Natural killer cell (primary cell): ENCODE measurements at places on chromosomes 16 and 17.

- no peak for DNase-seq
Measured at GRCh38 chr17:39062846-39063680, 88.4 kb downstream of the PLXDC1 start.

- DNase-seq: peak; percentile 30
Measured at GRCh38 chr17:17568772-17569195, 22.7 kb downstream of the PEMT start.

- DNase-seq: no peak
Measured at GRCh38 chr17:77527836-77528505, 387.2 kb downstream of the SEC14L1 start.

DNA sequence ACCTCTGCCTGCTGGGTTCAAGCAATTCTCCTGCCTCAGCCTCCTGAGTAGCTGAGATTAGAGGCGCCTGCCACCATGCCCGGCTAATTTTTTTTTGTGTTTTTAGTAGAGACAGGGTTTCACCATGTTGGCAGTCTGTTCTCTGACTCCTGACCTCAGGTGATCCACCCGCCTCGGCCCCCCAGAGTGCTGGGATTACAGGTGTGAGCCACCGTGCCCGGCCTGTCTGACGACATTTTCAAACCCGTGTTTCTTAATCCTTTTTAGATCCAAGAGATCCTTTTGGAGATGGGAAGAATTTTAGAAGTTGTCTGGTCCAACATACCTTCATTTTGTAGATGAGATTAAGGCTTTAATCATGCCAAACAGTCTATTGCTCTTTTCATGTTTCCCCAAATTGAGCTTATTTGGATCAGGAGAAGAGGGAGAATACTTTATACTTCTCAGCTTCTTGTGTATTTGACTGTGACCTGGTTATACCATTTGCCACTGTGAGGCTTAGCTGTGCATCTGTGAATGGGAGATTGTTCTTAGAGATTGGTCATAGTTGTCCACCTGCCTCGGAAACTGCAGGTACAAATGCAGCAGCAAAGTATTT, 25.8 kb downstream of the USP10 start:
- no peak for DNase-seq

- no peak for DNase-seq
Measured at GRCh38 chr17:16989230-16989952, 17.5 kb upstream of the TNFRSF13B start.

GRCh38 chr16:82082543-82083244, 47.6 kb downstream of the HSD17B2 start:
- DNase-seq: no peak

DNA sequence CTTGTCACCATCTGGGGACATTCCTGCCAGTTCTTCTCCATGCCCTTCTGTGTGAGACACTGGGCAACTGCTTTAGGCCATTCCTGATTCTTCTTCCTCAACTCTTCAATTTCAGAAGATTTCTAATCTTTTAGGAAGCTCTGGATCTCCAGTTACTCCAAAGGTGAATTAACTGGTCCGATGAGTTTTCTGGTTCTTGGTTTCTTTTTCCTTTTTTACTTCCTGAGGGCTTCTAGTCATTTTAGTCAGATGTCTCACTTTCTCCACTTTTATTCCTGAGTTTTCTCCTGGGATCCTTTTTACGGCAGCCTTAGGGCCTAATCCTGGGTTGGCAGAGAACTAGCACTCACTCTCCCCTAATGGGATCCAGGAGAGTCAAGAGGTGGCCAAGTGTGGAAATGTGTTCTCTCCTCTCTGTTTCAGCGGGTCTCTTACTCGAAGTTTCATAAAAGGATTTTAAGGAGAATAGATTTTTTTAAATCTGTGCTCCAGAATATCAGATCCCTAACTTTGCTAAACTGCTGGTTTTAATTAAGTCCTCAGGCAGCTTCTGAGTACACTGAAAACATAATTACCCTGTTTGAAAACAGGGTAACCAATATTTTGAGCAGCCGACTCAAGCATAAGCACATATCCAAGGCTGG, 107.6 kb downstream of the RMI2 start:
- no peak for DNase-seq

- DNase-seq: no peak
Measured at GRCh38 chr17:19387921-19388521, 1.0 kb upstream of the MFAP4 start.

GRCh38 chr16:29726845-29727377, 18.9 kb downstream of the C16orf54 start:
- no peak for DNase-seq

- DNase-seq: no peak
Measured at GRCh38 chr17:1467898-1468492, 12.0 kb upstream of the CRK start.

DNA sequence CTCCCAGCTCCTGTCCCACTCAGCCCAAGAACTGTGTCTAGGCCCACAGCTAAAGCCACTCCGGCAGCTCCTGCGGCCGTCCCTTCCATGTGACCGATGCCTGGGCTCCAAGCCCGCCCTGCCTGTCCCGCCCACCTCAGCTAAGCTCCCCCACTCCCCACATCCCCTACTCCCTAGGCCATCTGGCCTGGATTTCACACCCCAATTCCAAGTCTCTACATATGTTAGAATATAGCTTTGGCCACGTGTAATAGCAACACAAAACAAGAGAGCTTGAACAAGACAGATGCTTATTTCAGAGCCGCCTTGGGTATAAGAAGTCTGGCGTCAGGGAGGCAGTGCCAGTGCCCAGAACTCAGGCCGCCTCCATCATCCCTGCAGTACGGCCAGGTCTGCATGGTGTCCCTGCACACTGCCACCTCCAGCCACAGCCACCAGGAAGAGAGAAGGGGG, 30.0 kb upstream of the USP22 start:
- no peak for DNase-seq

- no peak for DNase-seq
Measured at GRCh38 chr16:85286951-85287814, 174.9 kb upstream of the CIBAR2 start.

DNA sequence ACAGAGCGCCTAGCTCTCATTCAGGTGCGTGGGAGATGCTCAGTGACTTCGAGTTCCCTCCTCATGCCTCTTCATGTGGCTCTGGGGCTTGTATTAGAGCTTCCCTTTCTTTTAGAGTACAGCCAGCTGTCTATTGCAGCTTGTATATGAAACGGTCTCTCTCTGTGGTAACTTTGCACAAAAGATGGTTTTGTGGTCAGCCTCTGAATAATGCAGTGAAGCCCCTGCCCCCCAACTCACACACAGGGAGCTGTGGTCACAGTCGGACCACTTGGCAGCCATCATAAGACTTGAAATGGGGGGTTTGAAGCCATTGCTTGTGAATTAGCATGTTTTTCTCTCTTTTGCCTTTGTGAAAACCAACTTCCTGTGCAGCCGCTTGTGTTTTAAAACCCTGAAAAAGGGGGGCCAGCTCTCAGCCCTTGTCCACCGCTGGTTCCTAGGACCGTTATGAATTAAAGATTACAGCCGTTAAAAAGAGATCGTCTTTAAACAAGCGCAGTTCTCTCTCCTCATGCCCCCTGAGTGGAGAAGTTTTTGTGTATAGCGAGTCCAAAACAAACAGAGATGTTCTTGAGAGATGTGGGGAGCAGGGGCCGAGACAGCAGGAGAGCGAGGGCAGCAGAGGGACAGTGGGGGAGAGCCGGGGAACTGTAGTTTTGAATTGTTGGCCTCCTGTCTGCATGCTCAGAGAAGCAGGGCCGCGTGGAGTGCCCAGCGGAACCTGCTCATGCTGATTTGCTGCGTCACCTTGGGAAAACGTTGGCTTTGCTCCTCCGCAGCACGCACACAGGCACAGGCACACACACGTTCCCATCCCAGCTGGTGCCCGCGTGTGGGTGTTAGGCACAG, 199.0 kb downstream of the MSI2 start:
- peak; percentile 55 for DNase-seq

GRCh38 chr16:49332589-49333258, 40.9 kb upstream of the C16orf78 start:
- DNase-seq: no peak

DNA sequence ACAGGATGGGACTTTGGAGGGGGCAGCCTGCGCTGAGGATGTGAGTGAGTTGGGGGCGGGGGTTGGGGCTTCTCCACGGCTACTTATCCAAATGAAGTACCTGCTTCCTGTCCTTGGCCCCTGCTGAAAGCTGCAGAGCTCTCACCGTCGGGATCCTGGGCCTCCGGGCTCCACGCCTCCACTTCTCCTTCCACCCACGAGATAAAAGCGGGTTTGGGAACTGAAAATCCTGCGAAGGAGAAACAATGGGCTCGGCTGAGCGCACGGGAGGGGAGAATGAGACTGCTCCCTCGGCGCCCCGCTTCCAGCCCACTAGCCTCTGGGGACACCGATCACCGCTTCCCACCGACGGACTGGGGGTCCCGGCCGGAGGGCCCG, 486 bp downstream of the ZNF785 start:
- DNase-seq: no peak

GRCh38 chr17:29032013-29032856, 10.7 kb upstream of the PIPOX start:
- DNase-seq: no peak

GRCh38 chr16:75821117-75821516, 94.8 kb upstream of the CPHXL start:
- no peak for DNase-seq

DNA sequence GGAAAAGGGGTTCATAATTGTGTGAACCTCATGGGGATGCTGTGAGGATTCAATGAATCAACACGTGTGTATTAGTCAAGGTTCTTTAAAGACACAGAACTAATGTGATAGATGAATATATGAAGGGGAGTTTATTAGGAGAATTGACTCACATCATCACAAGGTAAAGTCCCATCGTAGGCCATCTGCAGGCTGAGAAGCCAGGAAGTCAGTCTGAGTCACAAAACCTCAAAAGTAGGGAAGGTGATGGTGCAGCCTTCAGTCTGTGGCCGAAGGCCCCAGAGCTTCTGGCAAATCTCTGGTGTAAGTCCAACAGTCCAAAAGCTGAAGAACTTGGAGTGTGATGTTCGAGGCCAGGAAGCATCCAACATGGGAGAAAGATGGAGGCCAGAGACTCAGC, 413.4 kb downstream of the CDH13 start:
- peak; percentile 13 for DNase-seq

- no peak for DNase-seq
Measured at GRCh38 chr17:61459939-61460718, 7.9 kb downstream of the TBX4 start.

GRCh38 chr17:36722121-36722902, 120.9 kb downstream of the MRM1 start:
- DNase-seq: peak; percentile 88

- DNase-seq: peak; percentile 47
Measured at GRCh38 chr17:41329279-41329948, 13.9 kb upstream of the KRTAP17-1 start.

DNA sequence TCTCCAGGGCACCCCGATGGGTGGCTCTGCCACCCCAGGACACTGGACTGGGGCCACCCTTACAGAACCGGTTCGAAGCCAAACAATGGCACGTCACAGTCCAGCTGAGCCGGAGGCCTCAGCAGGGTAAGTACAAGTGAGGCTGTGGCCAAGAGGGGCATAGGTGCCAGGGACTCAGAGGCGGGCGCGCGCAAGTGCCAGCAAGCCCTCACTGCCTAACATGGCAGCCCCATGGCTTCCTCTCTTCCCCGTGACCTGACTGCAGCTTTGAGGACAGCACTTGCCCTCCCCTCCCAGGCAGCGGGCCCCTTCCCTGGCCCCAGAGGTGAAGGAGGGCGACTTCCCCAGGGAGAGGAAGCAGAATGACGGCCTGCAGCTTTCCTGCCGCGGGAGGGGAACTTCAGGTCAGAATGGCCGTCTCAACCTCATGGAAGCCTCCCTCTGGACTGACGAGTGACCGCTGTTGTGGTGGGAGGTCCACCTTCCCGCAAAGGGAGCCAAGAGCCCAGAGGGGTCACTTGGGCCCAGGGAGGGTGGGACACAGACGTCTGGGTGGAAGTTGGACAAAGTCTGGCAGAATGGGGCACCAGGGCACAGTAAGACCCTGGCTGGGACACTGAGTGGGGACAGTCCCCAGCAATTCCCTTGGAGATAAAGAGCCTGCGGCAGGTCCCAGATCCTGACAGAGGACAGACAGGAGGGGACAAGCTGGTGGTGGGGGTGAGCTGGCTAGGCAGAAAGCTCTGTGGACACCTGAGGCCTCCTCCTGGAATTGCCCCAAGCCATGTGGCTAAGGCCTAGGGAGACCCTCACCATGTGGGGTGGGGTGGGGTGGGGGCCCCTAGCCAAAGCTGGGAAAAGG, 52.1 kb upstream of the TOB1 start:
- no peak for DNase-seq

DNA sequence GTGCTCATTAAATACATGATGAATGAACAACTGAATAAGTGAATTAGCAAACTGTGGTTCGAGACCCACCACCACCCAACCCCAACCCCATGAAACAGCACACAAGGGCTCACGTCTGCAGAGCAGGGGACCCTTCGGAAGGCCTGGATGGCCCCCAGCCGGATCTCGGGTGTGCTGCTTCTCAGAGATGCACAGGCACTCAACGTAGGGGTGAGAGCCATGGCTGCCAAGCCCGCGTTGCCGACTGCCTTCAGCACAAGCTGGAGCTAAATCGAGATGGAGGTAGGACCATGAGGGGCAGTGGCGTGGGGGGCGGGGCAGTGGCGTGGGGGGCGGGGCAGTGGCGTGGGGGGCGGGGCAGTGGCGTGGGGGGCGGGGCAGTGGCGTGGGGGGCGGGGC, 93.2 kb downstream of the LITAF start:
- no peak for DNase-seq

DNA sequence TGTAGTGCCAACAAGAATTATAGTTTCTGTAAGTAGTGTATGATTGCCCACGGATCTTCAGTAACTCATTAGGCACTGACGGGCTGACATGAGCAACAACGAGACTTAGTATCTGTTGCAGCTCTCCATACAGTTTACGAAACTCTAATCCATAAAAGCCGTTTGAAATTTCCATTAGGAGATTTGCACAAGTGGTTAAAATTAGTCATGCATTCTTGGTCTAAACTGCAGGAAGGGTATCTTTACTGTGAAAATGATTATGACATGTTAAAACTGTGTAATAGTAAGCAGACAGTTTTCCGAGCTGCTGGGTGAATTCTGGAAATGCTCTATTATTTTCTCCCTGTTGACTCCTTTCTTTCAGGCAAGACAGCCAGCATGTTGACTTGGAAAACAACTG, 605.0 kb downstream of the WWOX start:
- DNase-seq: no peak

GRCh38 chr16:67349172-67349571, 22.6 kb downstream of the LRRC36 start:
- peak; percentile 45 for DNase-seq

- peak; percentile 20 for DNase-seq
Measured at GRCh38 chr17:58755577-58756245, at the start of gene PPM1E. TSS of gene PPM1E (plus strand) at chr17:58755854.
